ENCODE measurements at places on chromosomes 5 and 9. TPM values are rescaled to one million over a fixed set of nuclear protein-coding genes. Genes with fewer than 3 reads are reported as not detected.

The ELOVL7 gene
- 3.4 TPM for polyA plus RNA-seq

DNA sequence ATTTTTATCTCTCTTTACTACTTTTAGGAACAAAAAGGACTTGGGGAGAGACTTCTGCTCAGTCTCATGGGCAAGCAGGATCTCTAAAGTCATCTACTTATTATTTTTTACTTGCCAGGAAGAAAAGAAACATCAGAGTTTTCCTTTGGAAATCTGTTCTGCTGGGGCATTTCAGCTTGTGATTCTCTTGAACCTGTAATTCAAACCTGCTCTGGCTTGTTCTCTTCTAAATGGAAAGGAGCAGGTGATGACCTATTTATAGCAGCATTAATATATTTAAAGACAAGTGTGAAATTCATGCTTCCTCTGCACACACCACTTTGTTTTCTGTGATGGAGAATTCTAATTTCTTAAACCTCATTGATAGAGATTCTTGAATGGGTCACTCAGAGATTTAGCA is 2.0 kb downstream of the ADCY2 start:
- peak; percentile 42 for DNase-seq

DNA sequence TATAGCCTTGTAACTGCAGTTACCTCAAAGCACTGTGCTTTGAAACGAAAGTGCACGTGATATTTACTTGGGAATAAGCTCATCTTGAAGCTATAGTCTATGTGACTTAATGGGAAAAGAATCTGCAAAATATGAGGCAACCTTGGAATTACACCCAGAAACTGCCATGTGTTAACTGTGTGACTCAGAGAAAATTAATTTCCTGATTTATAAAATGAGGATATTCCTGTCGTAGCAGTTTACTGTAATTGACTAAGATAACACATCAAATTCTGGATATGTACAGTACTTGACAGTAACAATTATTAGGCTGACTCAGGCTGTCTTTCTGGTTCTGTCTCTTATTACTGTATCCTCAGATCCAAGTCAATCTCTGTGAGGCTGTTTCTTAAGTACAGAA is 1079.9 kb upstream of the ACO1 start:
- peak; percentile 40 for DNase-seq

The IL13 gene
- not detected for polyA plus RNA-seq

GRCh38 chr9:94212091-94212490 is 47.0 kb upstream of the ZNF169 start:
- no peak for DNase-seq

DNA sequence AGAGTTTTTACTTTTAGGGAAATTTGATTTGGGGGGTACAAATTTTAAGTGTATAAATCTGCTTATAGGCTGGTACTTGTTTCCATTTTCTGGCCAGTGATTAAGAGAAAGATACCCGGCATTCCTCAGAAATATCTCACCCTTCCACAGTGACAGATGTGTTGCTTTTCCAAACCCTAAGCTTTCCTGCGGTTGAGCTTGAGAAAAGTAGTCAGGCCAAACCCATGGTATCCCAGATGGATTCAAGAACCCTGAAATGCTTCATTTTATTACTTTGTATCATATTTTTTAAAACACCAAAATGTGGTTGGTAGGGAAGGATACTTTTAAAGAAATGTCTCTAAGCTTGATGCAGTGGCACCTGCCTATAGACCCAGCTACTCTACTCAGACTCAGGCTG is 23.5 kb downstream of the SPTAN1 start:
- DNase-seq, result no peak

DNA sequence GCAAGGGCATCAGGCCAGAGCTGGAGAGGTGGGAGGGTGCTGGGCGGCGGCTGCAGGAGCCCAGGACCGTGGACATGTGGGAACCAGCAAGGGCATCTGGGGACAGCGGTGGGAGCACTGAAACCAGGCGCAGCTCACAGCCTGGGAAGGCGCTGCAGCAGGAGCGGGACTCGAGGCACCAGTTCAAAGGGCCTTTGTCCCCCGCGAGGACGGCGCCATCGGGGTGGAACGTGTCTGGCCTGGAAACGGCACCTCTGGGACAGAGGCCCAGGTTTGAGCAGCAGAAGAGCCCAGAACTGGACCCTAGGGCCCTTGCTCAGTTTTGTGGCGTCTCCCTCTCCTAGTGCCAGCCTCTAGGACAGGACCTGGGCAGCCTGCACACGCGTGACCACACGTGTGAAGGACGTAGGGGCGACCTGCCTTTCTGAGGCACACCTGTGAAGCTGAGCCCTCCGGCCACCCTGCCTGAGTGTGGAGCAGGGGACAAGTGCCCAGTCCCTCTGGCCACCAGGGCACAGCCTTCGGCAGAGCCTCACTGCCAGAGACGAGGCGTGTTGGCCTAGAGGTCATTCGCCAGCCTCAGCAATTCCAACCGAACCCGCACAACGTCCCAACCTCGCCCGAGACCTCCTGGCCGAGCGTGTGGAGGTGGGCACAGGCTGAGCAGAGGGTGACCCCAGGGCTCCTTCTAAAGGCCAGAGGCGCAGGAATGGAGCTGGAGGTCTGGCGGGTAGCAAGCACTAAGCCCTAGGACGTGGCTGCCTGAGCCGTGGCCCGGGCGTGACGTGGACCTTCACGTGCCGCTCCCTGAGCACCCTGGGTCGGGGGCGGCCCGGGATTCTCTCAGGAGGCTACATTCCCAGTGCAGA is 2.2 kb upstream of the TMEM210 start:
- DNase-seq, result no peak
